ENCODE measurements at places on chromosomes 7 and 10. TPM values are rescaled to one million over a fixed set of nuclear protein-coding genes. Genes with fewer than 3 reads are reported as not detected.

Gene DDX56
- 62.2 TPM for total RNA-seq

DNA sequence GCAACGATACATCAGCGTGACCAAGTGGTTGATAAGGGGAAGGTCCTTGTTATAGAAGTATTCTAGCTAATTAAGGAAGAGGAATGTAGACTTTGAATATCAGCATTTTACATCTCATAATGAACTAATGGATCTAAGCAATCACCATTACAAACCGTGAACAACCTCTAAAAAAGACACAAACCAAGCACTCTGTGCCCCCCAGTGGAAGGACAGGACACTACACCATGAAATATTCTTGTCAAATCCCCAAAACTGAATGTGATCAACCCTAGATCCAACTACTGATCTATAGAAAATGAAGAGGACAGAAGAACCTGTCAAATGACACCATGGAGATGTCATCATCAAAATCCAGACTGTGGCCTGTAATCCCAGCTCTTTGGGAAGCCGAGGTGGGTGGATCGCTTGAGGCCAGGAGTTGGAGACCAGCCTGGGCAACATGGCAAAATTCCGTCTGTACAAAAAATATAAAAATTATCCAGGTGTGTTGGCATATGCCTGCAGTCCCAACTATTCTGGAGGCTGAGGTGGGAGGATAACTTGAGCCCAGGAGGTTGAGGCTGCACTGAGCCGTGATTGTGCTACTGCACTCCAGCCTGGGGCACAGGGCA, 111.3 kb upstream of the CARD11 start:
- H3K4me1 ChIP-seq: no peaks in the 10 kb centered on the region
- H3K36me3 ChIP-seq: no peaks in the 10 kb centered on the region
- H3K4me3 ChIP-seq: no peak overlapping the region
- no peak overlapping the region for H3K27ac ChIP-seq
- peak; percentile 31 for DNase-seq
- no peaks in the 10 kb centered on the region for H3K27me3 ChIP-seq

DNA sequence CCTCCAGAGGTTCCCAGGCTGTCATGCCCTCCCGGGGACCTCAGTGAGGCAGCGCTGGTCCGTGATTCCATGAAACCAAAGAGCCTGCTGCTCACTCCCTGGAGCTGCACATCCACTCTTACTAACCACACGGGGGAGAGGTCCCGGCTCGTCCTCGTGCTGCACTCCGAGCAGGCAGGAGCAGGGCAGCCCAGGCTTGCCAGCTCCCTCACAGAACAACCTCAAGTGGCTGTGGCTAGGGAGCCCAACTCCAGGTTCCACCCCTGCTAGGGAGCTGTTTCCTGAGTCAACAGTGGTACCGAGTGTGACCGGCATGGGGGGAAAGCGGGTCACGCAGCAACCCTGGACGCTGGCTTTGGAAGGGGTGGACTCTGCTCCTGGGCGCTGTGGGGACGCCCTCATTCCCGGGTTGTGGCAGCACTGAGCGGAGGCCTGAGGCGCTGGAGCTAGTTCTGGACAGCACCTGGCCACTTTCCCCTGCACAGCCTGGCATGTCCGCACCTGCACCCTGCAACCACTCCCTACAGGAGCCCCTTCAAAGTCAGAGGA, 27.9 kb upstream of the PPP2R2D start:
- DNase-seq: no peak
- no peaks in the 10 kb centered on the region for H3K36me3 ChIP-seq
- peaks cover 6% of the 10 kb centered on the region for H3K4me1 ChIP-seq
- no peak overlapping the region for H3K4me3 ChIP-seq
- peaks cover 16% of the 10 kb centered on the region for H3K27me3 ChIP-seq
- no peak overlapping the region for H3K27ac ChIP-seq

Gene PSAP
- 554 TPM for total RNA-seq

- no peaks in the 10 kb centered on the region for H3K27me3 ChIP-seq
- H3K27ac ChIP-seq: no peak overlapping the region
These were observed 51.2 kb downstream of the ARL4A start for GRCh38 chr7:12738665-12739064.

Gene CPN1
- total RNA-seq: not detected
